ENCODE measurements at places on chromosomes 12 and 14. TPM values are rescaled to one million over a fixed set of nuclear protein-coding genes. Genes with fewer than 3 reads are reported as not detected.
A peak's percentile ranks its signal among the peaks of the same experiment; 100 is the strongest.

- no peak for DNase-seq
These were observed 230.2 kb upstream of the DIO3 start for GRCh38 chr14:101331141-101331525.

DNA sequence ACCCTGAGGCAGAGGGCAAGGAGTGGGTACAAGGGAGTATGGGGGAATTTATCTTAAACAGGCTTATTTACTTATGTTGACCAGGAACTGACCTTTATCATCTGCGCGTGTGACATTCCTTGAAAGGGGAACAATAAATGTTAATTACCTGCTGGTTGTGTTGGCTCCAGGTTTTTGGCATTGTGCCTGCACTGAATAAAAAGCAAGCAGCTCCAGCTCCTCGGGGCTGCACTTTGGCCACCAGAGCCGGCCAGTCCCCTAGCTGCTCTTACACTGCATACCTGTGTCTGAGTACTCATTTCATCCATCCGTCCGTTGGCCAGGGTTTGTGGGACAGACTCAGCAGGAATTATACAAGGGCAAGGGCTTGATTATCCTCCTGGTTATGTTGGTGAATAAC is 68.8 kb upstream of the GTF2A1 start:
- DNase-seq = no peak

GRCh38 chr12:53988541-53989226 is 3.7 kb downstream of the HOXC10 start:
- DNase-seq = no peak

GRCh38 chr12:95601091-95601961 is 50.0 kb upstream of the USP44 start:
- DNase-seq = no peak

GRCh38 chr12:111818340-111818739 is 23.7 kb upstream of the MAPKAPK5 start:
- DNase-seq = no peak

GRCh38 chr14:86020841-86021240 is 490.9 kb downstream of the FLRT2 start:
- DNase-seq = no peak

DNA sequence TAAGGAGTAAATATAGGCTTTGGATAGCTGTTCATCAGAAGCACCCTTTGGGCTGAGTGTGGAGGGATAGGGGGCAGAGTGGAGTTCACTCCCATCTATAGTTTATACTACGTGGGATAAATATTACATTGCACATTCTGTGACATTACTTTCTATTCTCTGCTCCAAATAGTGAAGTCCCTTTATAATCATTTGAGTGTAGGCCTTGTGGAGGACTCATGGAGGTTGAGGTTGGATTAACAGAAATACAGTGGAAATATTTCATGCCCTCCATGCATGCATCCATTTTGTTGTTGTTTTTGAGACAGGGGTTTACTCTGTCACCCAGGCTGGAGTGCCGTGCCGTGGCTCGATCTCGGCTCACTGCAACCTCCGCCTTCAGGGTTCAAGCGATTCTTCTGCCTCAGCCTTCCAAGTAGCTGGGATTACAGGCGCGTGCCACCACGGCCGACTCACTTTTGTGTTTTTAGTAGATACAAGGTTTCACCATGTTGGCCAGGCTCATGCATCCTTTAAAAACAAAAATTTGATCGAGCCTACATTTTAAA is 1.4 kb downstream of the CHPT1 start:
- no peak for DNase-seq

- no peak for DNase-seq
These were observed 9.2 kb upstream of the PYROXD1 start for GRCh38 chr12:21428241-21428640.

DNA sequence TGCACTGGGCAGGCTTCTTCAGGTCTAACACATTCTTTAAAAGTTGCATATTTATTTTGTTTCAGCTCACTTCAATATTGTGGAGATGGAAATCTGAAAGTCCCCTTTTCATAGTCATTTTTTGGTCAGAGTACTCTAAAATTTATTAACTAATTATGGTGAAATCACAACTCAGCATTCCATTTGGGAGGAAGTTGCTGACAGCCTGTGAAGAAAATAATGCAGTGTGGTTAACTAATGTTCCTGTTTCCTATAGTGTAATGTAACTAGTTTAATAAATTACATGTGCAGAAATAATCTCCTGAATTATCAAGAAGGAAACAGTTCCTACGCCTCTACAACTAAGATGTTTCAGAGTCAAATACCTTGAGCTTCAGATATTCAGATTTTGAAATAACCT is 17.1 kb downstream of the LRFN5 start:
- no peak for DNase-seq

DNA sequence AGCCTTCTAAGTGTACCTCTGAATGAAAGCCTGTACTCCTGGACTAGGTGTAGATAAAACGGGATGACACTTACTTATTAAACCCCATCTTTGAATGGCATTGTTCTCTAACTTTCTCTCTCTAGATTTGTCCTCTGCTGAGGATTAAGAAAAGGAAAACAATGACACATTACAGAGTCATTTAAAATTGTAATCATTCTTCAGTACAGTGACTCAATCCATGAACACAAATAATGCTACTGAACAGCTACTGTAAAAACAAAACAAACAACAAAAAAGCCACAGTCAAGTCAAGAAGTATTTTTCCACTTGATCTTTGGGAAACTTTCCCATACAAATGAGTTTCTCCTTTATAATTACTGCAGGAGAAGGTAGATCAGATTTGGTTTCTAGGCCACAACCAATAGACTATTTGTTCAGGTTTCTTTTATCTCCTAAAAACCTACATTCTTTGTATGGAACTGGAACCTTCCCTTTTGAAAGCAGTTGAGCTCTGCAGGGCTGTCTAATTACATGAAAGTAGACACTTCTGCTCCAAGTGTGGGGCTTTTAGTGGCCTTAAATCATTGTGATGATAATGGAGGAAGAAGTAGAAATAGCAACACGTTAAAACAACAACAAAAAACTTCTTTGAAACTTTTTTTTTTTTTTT is 219.1 kb downstream of the ESR2 start:
- DNase-seq = no peak

- no peak for DNase-seq
These were observed 84.7 kb downstream of the SAMD4A start for GRCh38 chr14:54651649-54652048.

DNA sequence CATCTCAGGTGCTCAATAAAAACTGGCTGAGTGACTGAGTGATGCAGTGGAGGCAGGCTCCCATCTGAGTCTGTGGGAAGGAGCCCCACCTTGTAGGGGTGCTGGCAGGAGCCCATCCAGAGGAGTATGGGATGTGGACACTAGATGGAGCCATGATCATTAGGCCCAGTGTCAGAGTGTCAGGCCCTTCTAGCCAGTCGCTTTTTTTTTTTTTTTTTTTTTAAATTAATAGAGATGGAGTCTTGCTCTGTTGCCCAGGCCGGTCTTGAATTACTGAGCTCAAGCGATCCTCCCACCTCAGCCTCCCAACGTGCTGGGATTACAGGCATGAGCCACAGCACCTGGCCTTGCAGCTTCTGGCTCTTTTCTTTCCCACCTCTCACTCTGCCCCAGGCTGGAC is 11.5 kb downstream of the RITA1 start:
- peak; percentile 77 for DNase-seq

- DNase-seq = no peak
These were observed 166.3 kb upstream of the DAAM1 start for GRCh38 chr14:59022144-59022543.

DNA sequence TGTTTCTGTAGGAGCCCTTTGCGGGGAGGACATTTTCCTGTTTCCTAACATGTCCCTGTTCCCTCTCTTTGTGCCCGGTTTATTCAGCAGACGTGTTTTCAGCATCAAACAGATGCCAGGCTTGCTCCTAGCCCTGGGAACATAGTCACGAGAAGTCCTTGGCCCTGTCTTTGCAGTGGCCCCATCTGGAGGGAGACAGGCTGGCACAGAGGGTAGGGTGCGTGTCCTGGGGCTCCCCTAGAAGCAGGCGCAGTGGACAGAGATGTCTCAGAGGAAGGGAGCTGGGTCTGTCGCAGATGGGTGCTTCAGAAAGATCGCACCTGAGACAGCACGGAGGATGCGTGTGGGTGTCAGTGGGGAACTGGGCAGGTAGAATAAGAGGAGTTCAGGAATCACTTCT is 75.0 kb upstream of the DYNC1H1 start:
- no peak for DNase-seq

DNA sequence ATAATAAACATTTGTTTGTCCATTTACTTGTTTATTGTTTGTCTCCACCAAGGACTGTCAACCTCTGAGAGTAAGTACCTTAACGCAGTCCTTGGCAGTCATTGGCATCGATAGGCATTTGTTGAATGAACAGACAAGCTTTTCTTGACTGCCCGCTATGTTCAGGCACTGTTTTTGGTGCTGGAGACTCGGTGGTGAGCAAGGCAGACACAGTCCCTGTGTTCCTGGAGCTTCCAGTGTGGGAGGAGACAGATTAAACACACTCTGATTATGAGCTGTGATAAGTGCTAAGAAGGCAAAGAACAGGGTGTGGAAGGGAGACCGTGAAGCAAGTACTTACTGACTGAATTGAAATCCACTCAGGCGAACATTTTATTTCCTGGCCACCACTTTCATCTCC is 1.2 kb downstream of the ATP6V0A2 start:
- DNase-seq = no peak

DNA sequence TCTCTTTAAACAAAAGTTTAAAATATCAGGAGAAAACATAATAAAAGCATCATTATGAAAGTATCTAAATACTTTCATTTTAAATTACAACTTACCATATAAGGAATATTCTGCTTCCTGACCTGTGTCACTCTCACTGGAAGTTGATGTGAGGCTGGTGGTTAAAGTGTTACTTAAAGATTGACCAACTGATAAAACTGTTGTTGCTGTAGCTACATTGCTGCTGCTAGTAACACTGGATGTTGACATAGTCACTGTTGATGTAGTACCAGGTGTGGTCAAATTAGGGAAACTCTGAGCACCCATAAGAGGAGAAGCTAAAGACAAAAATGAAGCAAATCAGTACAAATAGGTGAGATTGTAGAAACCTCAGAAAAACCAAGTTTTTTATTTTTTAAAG is 79.9 kb downstream of the HECTD1 start:
- peak; percentile 89 for DNase-seq

GRCh38 chr12:121240484-121241101 is 30.7 kb downstream of the P2RX4 start:
- peak; percentile 93 for DNase-seq

- DNase-seq = no peak
These were observed 13.5 kb upstream of the ASIC1 start for GRCh38 chr12:50043854-50044253.

DNA sequence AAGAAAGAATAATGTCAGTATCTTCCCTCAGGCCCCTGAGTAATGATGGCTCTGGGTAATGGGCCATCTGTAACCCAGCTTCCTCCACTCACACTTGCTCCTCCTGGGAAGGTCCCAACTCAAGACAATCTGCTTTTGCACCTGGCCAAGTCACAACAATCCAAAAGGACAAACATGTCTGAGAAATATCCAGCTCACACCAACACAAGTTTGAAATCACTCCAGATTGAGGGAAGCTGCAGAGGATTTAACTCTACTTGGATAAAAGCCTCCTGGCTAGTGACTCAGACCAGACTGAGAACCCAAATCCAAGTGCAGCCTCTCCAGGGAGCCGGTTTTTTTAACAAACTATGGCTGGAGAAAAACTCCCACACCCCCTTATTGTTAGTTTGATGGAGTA is 34.2 kb downstream of the RTRAF start:
- no peak for DNase-seq

DNA sequence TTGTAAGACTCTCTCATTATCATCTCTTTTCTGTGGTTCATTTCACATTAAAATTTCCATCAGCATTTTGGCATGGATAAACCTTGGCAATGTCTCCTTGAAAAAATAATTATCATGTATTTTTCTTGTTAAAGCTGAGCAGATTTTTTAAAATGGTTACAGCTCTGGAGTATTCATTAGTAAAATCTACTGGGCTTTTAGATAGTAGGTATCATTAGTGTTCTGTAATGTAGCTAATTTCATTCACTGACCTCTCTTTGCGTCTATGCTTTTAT is 36.9 kb upstream of the CDK17 start:
- no peak for DNase-seq

- peak; percentile 36 for DNase-seq
These were observed 500 bp downstream of the GPR137C start for GRCh38 chr14:52553002-52553670.

DNA sequence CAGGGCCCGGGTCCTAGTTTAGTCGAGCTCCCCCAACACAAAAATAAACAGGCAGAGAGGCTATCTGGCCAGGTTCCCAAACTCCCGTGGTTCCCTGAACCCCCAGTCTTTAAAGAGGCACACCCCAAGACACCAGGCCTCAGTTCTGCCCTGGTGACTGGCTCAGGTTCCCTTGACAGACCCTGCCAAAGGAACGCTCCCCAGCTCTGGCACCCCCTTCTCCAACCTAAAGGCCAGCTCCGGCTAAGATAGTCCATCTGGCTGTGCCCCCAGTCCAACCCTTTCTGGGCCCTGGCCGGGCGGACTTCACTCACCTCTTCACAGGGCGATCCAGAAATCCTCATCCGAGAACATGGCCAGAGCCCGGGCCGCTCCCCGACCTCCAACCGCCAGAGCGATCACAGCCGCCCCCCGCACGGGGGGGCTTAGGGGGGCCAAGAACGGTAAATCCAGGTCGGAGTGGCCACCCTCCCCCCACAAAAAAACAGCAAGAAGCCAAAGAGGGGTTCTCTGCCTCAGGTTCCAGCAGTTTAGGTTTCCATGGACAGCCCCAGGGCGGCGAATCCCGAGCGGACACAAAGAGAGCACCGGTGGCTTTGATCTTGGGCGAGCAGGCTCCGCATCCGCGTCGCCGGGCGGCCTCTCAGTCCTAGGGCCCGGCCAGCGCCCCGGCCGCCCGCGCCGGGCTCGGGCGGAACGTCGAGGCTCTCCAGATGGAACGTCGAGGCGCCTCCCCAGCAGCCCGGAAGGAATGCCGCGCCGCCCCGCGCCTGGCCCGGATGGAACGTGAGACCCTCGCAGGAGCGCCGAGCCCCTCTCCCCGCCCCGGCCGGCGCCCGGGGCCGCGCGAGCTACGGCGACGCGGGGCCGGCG is 1.1 kb downstream of the KMT2D start:
- no peak for DNase-seq

DNA sequence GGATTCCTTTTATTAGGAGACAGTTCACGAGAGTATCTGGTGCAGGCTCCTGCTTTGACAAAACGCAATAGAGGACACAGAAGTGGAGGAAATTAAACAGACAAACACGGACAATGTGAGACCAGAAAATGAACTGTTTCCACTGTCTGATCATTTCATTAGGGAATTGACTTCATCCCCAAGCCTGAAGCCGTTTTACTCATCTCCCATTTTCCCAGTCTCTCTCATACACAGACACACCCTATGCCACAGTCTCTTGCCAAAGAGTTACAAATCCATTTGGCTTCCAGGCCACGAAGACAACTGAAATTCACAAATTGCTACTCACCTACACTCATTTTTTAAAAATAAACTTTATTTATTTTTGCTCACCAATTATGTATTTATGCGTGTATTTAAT is 1087.8 kb upstream of the TMEM132C start:
- DNase-seq = no peak

- DNase-seq = peak; percentile 46
These were observed at the start of gene CLECL1 for GRCh38 chr12:9732921-9733461. CLECL1 (minus strand) TSS chr12:9733097.

Gene KRT74
- total RNA-seq = 0.34 TPM

Gene AMHR2
- total RNA-seq = not detected

Gene IFNG-AS1
- 0.55 TPM for total RNA-seq

Gene SPTB
- 0.03 TPM for total RNA-seq

Gene IL22
- not detected for total RNA-seq

Gene ASIC1
- total RNA-seq = 1.5 TPM

Gene FSCB
- total RNA-seq = not detected

Gene DUSP16
- total RNA-seq = 35.6 TPM

Gene KRT2
- total RNA-seq = 1.7 TPM

Gene GPR84
- total RNA-seq = 0.27 TPM

Gene NANOG
- not detected for total RNA-seq

Gene KRT5
- 0.81 TPM for total RNA-seq

Gene RNF31
- 46.0 TPM for total RNA-seq

Gene RHEBL1
- 5.1 TPM for total RNA-seq

All from CD4-positive, alpha-beta T cell (primary cell).